Fibroblast of upper back skin (primary cell): ENCODE measurements at places on chromosomes 1 and 21.

GRCh38 chr1:43396059-43396458 lies 6.4 kb downstream of the SZT2 start:
- no peak for DNase-seq

DNA sequence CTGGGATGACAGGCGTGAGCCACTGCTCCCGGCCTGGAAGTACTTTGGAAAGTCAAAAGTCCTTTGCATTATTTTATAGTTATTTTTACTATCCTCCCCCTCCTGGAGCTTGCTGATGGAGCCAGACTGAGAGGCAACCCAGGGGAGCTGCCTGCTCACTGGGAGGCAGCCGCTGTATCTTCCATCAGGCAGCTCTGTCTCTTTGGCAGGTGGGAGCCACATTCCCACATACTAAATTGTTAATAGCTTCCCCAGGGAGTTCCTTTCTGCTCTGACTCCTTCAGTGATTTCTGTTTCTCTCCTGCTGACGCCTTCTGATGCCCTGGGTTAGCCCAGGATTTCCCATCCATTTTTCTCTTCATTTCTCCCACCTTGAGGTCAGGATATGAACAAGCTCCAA lies 4.9 kb upstream of the OPRD1 start:
- no peak for DNase-seq

DNA sequence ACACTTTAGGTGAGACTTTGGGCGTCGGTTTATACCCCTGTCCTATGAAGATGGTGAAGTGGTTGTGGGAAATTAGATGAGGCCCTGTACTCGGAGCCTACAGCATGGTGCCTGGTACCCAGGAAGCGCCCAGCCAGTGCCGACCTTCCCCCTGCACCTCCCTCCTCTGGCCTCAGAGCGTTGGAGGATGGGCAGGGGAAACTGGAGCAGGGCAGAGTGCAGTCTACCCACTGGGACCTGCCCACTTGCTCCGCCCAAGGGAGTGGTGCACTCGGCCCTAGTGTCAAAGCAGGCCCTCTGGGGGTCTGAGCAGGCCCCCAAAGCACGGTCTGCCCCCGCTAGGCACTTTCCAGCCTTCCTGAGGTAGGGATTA lies 13.0 kb upstream of the TTC22 start:
- DNase-seq: no peak

- no peak for DNase-seq
Measured at GRCh38 chr1:195763907-195764374, 844.3 kb downstream of the KCNT2 start.

GRCh38 chr1:214264196-214264595 lies 16.8 kb upstream of the SMYD2 start:
- DNase-seq: peak; percentile 44

DNA sequence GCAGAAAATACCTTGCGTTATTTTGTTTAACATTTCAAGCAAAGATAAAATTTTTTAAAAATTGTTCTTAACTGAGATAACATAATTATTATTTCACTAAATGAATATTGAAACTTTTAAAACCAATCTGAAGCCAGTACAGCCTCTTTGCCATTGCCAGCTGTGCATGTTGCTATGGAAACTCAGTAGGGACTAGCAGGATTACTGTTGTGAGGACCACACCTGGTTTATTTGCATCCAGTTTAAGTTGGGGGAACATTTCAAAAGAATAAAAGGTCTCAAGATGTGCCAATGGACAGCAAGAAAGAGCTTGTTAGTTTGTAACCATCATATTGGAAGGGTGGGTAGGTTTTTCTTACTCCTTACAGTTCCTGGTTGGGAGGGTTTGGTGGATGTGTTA lies 80.7 kb downstream of the POU2F1 start:
- DNase-seq: no peak

GRCh38 chr1:113129529-113130185 lies 56.7 kb downstream of the LRIG2 start:
- DNase-seq: no peak

- no peak for DNase-seq
Measured at GRCh38 chr1:82279241-82279640, 478.5 kb downstream of the ADGRL2 start.

DNA sequence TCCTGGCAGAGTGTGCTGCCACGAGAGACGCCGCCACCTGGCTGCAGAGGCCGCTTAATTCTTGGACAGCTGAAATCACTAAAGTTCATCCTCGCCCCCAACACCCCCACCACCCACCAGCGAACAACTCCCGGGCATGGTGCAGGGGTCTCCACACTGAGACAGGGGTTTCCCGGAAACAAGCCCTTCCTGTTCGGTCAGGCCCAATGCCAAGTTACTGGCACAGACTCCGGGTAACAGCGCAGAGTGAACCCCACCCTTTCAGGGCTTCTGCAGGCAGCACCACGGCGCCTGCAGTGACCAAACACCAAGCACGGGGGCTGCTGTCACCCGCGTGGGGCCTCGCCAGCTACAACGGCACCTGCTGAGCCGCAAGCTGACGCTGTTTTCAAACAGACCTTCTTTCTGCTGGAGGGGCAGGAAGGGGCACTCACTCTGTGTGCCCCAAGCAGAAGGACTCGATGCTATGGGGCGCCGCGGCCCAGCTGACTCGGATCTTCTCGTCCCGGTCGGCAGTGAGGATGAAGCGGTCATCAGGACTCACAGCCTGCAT lies 17.4 kb downstream of the WDR4 start:
- no peak for DNase-seq

GRCh38 chr1:29162025-29162424 lies 19.7 kb downstream of the SRSF4 start:
- no peak for DNase-seq

GRCh38 chr1:208198236-208198635 lies 45.9 kb downstream of the PLXNA2 start:
- DNase-seq: no peak

- no peak for DNase-seq
Measured at GRCh38 chr1:193062698-193063463, 3.5 kb downstream of the RO60 start.

DNA sequence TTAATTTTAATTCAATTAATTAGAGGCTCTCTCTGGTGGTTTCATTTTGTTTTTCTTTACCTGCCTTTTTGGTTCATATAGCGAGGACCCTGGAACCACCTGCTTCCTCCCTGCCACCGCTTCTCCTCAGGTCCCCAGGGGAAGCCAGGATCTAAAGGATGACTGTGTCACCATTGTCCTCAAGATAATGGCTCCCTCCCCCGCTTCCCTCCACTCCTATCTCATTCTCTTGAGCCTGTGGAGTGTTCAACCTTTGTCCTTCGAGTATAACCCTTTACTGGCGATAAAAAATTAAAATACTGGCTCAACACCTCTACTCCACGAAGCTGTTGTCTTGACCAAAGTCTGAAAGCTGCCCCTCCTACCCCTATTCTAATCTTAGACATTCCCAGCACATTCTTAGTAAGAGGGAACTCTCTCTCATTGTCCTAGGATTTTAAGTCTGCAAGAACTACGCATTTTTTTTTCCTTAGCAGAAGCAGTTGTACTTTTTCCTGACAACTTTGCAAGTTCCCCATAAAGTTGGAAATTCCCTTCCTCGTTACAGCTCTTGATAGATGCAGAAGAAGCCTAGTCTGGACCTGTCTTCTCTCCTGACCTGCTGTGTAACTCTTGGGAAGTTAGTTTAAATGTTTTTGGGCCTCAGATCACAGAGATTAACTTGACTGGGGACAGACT lies 12.6 kb upstream of the MAPKAPK2 start:
- DNase-seq: no peak

GRCh38 chr1:39575191-39576015 lies 1.2 kb downstream of the PABPC4 start:
- DNase-seq: peak; percentile 31

- no peak for DNase-seq
Measured at GRCh38 chr1:2496087-2496622, 20.1 kb downstream of the PLCH2 start.

- DNase-seq: no peak
Measured at GRCh38 chr1:176539018-176539417, 76.0 kb downstream of the PAPPA2 start.

DNA sequence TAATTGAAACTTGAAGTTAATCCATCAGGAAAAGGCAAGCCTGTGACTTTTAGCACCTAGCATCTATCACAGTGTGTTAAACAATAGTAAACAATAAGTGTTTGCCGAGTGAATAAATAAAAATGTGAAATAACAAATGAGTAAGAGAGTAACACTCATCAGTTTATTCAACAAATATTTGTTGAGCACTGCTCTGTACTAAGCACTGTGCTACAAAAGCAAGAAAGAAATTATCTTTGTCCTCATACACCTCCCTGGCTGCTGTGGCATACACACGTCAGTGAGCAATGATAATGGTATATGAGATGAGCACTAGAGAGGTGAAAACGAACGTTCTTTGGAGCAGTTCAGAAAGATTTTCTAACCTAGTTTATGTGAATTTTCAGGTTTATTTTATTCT lies 295.0 kb upstream of the LRRC7 start:
- no peak for DNase-seq

DNA sequence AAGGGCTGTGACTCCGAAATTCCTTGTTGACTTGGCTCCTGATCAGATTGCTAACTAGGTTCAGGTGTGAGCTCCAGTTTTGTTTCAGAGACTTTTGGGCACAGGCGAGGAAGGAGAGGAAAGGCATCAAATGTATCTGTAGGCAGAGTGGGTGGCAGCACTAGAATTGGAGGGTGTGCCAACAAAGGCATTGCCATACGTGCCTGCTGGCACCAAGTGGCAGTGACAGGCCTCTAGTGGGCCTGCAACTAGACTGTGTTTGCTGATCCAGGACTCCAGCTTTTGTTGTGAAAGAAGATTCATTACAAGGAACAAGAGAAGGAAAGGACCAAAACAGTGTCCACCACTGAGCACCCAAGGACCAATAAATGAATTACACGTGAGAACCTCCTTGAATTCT lies 79.5 kb downstream of the TM2D1 start:
- no peak for DNase-seq

DNA sequence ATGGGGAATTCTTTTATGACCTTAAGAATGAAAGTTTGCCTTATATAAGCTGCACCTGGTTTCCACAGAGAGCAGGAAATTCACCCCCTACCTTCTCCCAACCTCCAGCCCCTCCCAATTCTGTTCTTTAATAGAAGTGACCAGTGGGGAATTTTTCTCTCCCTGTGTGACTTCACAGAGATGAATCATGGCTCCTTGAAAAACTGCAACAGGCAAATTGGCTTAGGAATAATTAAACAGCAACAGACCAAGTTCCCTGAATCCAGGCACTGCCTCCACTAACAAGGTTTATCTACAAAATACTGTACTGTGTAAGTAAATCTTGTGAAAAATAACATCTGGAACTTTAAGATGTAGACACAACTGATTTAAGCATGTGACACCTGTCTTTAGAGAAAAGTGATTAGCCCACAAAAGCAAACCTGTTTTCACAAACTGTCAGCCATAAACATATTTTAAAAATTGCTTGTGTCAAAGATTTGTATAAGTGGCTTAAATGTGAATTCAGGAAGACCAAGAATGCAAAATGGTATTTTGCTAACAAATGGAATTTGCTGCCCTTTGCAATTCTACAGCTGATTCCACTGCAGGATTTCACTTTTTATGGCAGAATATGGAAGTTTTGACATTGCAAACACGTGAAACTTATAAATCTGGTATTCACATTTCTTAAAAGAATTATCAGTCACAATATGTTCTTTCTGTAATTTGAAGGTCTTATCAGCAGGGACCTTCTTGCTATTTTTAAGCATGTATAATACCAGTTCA lies 54.0 kb downstream of the ALG14 start:
- peak; percentile 36 for DNase-seq

- no peak for DNase-seq
Measured at GRCh38 chr1:246680696-246681130, 43.5 kb upstream of the SCCPDH start.

DNA sequence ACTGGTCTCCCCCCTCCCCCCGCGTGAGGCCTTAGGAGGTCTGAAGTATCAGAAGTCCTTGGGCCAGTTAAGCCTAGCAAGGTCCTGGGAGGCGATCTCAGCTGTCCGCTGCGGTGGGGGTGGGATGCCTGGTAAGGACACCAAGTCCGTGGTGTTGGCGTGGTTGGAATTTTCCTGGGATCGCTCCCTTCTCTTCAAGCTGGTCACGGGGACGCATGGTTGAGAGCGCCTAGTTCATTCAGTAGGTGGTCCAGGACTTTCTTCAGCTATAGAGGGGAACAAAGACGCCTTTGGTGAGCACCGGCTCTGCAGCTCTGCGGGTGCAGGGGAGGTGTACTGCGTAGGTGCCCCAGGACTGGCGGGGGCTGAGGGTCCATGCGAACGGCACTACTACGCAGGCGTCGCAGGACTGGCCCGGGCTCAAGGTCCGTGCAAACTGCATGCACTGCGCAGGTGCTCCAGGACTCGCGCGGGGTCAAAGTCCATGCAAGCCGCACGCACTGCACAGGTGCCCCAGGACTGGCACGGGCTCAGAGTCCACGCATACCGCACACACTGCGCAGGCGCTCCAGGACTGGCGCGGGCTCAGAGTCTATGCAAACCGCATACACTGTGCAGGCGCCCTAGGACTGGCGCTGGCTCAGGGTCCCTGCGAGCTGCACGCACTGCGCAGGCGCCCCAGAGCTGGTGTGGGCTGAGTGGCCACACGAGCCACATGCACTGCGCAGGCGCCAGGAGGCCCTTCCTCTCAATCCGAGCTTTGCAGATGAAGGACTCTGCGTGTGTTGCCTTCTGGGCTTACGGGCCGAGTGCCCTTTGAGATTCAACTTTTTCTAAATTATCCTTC lies 36.6 kb upstream of the HMGN1 start:
- DNase-seq: peak; percentile 86

DNA sequence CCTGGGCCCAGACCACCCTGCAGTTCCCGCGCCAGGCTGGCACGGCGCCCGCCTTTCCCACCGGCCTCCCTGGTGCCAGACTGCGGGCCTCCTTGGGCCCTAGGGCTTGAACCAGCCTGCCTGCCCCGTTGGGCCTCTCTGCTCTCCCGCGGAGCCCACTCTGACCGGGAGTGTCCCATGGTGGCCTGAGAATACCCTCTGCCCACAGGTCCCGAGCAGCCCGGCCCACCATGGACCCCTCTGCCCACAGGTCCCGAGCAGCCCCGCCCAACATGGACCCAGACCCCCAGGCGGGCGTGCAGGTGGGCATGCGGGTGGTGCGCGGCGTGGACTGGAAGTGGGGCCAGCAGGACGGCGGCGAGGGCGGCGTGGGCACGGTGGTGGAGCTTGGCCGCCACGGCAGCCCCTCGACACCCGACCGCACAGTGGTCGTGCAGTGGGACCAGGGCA lies 7.9 kb downstream of the MIB2 start:
- DNase-seq: no peak

- DNase-seq: peak; percentile 19
Measured at GRCh38 chr1:81731989-81732388, 68.7 kb upstream of the ADGRL2 start.

DNA sequence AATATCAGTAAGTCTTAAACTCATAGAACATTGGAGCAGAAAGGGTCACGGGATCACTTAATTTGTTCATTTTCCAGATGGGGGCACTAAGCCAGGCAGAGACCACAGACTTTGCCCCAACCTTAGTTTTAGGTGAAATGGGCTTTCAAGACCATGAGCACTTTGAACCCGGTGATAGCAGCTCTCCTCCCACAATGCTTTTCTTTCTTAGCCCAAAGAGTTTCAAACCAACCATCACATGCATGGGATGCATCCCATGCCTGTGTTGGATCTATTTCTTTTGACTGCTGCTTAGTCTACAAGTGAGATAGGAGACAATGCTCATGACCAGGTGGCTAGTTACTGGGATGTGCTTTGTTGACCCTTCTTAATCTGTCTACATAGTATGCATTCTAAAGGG lies 240.6 kb downstream of the NUF2 start:
- DNase-seq: no peak

- no peak for DNase-seq
Measured at GRCh38 chr1:184672013-184672726, 82.5 kb downstream of the EDEM3 start.
